Cerebellar cortex (tissue), 1 donor: ENCODE measurements at places on chromosomes 16 and 17.

DNA sequence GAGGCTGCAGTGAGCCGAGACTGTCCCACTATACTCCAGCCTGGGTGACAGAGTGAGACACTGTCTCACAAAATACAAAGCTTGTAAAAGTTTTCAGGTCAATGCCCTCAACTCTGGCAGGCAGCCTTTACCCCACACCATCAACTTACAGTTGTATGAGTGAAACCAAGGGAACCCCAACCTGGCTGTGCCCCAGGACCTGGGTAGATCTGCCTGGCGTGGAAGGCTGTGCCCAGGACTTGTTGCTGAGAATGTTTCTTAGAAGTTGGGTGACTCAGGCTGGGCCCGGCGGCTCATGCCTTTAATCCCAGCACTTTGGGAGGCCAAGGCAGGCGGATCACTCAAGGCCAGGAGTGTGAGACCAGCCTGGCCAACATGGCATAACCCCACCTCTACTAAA lies 7.8 kb downstream of the CES3 start:
- no peak for DNase-seq

- DNase-seq, result no peak
Observed at GRCh38 chr16:17635183-17635582, 164.4 kb upstream of the XYLT1 start.

GRCh38 chr16:56228476-56228875 lies 37.2 kb downstream of the GNAO1 start:
- DNase-seq, result peak; percentile 47

DNA sequence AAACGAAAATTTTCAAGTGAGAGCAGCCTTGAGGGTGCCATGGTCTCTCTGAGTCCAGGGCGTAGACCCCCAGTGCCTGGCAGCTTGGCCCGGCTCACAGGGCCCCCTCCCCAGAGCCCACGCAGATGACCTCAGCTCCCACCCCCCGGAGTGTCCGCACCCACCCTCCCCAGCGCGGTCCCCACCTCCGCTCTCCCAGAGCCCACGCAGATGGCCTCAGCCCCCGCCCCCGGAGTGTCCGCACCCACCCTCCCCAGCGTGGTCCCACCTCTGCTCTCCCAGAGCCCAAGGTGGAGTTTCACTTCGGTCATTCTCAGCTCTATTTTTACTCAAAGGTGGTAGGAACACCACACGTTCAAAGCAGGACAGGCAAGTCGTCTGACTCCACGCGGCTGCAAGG lies 13.9 kb downstream of the ABR start:
- no peak for DNase-seq

GRCh38 chr16:57797526-57798266 lies 4.6 kb downstream of the KIFC3 start:
- no peak for DNase-seq

GRCh38 chr17:78226759-78227454 lies 4.5 kb upstream of the TMEM235 start:
- DNase-seq, result no peak

- no peak for DNase-seq
Observed at GRCh38 chr16:49498264-49498663, 124.7 kb downstream of the C16orf78 start.

DNA sequence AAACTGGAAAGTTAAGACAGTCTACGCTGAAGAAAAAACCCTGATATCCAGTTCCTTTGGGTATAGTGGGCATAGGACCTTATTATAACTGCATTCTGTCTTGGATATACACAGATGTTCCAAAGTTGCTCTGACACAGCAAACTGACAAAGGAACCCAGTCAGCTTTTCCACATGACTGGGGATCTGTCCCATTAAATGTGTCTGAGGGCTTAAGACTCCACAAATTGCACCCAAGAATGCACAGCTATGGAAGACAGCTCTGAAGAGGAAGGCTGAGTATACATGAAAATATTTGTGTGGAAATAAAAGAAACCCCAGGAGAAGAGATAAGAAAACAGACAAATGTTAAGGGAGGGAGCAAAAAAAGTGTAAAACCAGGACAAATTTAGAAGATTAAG lies 114.1 kb downstream of the SPAG9 start:
- no peak for DNase-seq

DNA sequence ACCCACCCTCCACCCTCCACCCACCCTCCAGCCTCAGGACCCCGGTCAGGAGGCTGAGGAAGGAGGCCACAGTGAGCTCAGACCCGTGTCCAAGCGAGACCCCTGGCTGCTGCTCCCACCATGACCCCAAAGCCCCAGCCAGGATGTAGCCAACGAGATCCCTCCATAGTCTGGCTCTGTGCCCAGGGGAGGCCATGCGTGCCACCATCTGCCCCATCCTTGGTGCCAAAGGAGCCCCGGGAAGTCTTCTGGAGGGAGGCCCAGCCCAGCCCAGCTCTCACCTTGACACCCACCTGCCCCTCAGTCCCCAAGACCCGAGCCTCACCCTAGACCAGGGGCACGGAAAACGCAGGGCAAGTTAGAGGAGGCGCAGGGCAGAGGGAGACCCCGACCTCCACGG lies 34.2 kb downstream of the PIEZO1 start:
- peak; percentile 40 for DNase-seq

- peak; percentile 67 for DNase-seq
Observed at GRCh38 chr17:57357392-57357784, 101.1 kb downstream of the MSI2 start.
